G401 (cell line): ENCODE measurements at places on chromosomes 16 and 17.

DNA sequence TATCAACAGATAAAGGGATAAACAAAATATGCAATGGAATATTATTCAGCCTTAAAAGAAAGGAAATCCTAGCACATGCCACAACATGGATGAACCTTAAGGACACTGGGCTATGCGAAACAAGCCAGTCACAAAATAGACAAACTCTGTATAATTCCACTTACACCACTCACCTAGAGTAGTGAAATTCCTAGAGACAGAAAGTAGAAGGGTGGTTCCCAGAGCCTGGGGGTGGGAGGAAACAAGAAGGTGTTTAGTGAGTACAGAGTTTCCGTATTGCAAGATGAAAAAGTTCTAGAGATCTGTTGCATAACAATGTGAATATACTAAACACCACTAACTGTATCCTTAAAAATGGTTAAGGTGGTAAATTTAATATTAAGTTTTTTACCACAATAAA, 10.0 kb downstream of the SPOP start:
- no peak for DNase-seq

GRCh38 chr16:35302859-35303258, 1843.4 kb downstream of the TP53TG3F start:
- no peak for DNase-seq

GRCh38 chr16:89903908-89904515, 14.7 kb upstream of the MC1R start:
- no peak for DNase-seq

GRCh38 chr16:81810361-81810760, 31.3 kb downstream of the PLCG2 start:
- DNase-seq, result no peak

DNA sequence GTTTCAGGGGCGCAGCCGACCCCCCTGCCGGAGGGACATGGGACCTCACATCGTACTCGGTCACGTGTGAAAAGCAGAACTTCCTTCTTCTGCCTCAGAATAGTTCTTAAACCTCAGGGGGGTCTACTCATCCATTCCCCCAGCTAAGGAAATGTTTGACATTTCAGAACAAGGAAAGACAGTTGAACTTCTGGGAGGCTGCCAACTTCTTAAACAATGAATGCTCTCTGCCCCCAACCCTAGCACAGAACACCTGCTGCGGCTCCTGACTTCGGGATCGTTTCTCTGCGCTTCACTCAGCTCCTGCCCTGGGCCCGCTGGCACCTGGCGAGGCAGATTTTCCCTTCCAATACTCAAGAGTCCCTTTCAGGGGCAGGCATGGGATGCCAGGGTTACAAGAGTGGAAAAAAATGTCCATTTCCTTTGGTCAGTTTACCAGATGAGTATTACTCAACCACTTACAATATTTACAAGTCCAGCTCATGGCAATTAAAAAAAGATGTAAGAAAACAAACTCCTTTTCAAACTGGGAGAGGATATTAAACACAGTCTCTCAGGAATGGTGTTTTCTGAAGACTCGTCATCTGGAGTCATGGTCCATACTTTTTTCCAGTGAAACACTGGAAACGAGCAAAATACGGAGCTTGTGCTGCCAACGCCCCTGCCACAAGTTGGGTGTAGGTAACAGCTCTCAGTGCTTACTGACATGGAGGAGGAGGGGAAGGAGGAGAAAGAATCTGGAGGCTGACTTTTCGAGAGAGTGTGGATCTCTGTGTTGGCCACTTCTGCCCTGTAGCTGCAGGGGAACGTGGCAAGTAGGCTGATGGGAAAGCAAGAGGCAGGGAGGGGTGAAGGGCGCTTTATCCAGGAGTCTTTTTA, 235.7 kb downstream of the NTN1 start:
- no peak for DNase-seq

DNA sequence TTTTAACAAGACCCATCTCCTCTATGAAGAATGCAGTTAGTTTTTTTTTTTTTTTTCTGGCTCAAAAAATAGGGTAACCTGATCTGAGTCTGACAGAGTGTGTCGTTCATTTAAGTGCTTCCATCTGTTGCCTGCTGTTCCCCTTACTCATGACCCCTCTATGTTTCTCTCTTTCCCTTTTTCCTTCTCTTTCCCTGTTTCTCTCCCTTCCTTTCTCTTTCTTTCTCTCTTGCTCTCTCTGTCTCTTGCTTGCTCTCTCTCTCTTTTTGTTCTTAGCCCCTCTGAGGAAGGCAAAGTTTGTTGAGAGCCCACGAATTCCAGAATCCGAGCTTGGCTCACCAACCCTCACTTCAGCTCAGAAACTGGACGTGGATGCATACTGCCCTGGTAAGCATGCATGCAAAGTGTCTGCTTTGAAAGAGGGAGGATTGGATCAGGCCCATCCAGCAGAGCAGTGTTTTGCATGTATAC, 185.0 kb downstream of the TANC2 start:
- DNase-seq, result no peak

- peak; percentile 20 for DNase-seq
Observed at GRCh38 chr17:41734139-41734948, at the start of gene HAP1. Gene HAP1, minus strand, starts transcription at chr17:41734643. Its CDS starts 9 bp downstream, at chr17:41734634.

GRCh38 chr17:14670861-14671260, 370.0 kb downstream of the HS3ST3B1 start:
- DNase-seq, result no peak

- no peak for DNase-seq
Observed at GRCh38 chr17:16215002-16215272, 397 bp downstream of the NCOR1 start.
